Memory B cell (primary cell): ENCODE measurements at places on chromosomes 1 and 21.

- DNase-seq = no peak
- H3K36me3 ChIP-seq = no peaks in the 10 kb centered on the region
- H3K4me3 ChIP-seq = no peak overlapping the region
- peaks cover 7% of the 10 kb centered on the region for H3K27me3 ChIP-seq
Measured at GRCh38 chr1:63920154-63921117, 146.6 kb downstream of the ROR1 start.

GRCh38 chr1:179127163-179127895, 45.5 kb downstream of the TOR3A start:
- H3K4me3 ChIP-seq = no peak overlapping the region
- peaks cover 9% of the 10 kb centered on the region for H3K36me3 ChIP-seq
- no peak for DNase-seq

DNA sequence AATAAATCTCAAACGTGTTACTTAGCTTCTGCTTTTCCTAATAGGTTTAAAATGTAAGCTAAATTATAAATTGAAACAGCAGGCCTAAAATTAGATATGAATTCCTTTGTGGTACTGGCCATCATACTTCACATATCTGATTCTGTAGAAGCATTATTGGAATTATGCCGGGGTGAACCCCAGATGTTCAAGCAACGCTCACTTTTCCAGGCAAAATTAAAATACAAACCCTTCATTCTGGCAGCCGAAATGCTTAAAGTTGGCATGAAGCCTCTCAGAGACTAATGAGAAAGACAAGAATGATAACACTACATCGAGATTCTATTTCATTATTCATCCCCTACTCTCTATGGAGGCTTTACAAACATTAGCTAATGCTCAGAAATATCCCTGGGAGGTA, 1352.7 kb upstream of the ADGRL2 start:
- no peak overlapping the region for H3K27ac ChIP-seq
- H3K36me3 ChIP-seq = no peaks in the 10 kb centered on the region
- H3K4me1 ChIP-seq = no peaks in the 10 kb centered on the region
- DNase-seq = no peak
- H3K27me3 ChIP-seq = no peaks in the 10 kb centered on the region

DNA sequence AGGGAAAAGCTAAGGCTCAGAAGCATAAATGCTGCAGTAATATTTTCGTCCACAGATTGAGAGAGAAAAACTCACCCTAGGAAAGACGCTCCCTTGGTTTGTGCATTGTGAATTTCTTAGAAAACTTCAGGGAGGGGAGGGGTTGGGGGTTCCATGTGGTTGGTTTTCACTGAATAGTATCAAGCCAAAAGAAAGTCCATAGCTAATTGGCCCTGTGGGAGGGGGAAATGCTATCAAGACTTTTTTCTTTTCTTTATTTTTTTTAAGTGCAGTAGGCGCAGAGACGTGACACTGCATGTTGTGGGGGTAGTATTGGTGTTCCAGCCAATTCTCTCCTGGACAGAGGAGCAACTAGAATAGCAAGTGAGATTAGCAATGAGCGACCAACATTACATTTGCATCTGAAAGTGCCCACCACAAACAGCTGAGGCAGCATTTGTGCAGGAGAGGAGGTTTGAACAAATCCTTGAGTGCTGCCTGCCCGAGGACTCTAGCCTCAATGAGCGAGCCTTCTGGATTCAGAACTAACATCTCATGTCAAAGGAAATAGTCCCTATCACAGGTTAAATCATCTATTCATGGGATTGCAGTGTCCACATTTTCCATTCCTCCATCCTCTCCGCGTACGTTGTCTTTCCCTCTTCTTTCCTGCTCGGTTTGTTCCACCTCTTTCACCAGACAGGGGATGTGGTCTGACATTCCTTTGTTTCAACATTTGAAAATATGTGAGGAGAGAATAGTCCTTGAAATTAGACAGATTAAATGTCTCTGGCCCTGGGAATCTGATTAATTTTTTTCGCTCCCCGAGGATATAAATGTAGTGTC, 118.0 kb upstream of the MARK1 start:
- DNase-seq = no peak
- no peaks in the 10 kb centered on the region for H3K36me3 ChIP-seq
- H3K27me3 ChIP-seq = peaks cover 4% of the 10 kb centered on the region
- no peaks in the 10 kb centered on the region for H3K4me1 ChIP-seq
- H3K4me3 ChIP-seq = no peak overlapping the region
- no peak overlapping the region for H3K27ac ChIP-seq

GRCh38 chr1:116667078-116667574, 407 bp downstream of the IGSF3 start:
- no peaks in the 10 kb centered on the region for H3K36me3 ChIP-seq
- H3K27me3 ChIP-seq = peaks cover 21% of the 10 kb centered on the region
- H3K4me1 ChIP-seq = peaks cover 4% of the 10 kb centered on the region
- no peak for DNase-seq
- peak overlapping the region; percentile 65 for H3K4me3 ChIP-seq

DNA sequence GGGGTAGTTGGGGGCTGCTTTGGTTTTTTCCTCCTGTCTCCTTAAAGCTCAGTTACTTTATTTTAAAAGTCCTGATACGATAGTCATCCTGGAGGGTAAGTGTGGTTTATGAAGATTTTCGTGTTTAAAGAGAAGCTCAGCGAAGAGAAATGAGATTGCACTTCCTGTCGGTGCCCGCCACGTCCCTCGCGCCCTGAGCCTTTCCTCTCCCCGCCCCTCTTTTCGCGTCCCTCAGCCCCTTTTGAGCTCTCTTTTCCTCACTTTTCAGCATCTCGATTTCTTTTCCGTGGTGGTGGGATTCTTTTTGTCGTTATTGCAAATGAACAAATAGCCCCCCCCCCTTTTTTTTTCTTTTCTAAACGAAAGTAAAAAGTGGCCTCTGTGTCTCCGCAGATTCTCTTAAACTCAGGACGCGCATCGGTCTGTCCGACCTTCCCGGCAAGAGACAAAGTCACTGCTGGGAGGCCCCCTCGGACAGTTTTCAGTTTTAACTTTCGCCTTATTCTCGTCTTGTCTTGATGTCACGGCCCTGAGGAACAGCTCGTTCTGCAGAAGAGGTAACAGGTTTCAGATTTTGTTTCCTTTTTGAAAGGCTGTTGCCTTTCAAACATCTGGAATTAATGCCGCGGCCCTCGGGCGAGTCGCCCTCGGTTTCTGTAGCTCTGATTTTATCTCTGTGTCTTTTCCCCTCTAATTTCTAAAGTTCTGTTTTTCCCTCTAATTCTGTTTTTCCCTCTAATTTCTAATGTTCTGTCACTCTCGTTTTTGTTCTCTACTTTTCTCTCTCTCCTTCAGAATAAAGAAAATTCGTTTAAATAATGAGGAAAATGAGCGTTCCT, 1.0 kb upstream of the DMRTA2 start:
- H3K4me1 ChIP-seq = peaks cover 23% of the 10 kb centered on the region
- H3K4me3 ChIP-seq = peak overlapping the region; percentile 63
- H3K27me3 ChIP-seq = peaks cover 52% of the 10 kb centered on the region
- H3K36me3 ChIP-seq = peaks cover 8% of the 10 kb centered on the region
- DNase-seq = no peak

DNA sequence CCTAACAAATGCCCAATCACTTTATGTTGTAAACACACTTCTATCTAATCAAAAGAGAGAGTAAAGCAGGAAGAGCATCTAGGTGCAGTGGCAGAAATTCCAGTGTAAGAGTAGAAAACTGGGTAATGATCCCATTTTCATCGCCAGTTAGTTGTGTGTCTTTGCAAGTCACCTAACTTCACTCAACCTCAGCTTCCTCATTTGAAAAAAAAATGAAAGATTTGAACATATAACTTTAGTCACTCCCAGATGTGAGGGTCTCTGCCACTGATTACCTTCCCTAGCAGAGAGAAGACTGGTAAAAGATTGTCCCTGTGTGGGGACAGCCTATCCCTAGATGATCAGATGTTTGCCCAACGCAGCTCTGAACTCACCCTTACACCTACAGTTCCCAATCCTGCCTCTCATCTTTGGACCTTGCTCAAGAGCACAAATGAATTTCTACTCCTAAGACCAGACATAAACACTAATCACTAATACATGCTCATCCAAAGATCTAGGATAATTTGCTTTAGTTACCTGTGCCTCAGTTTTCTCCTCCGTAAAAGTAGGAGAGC, 25.2 kb upstream of the DUSP23 start:
- H3K36me3 ChIP-seq = no peaks in the 10 kb centered on the region
- H3K4me1 ChIP-seq = no peaks in the 10 kb centered on the region
- DNase-seq = no peak
- no peak overlapping the region for H3K27ac ChIP-seq
- H3K4me3 ChIP-seq = no peak overlapping the region

GRCh38 chr1:30345491-30346130, 377.8 kb downstream of the MATN1 start:
- peaks cover 3% of the 10 kb centered on the region for H3K36me3 ChIP-seq
- no peaks in the 10 kb centered on the region for H3K4me1 ChIP-seq
- no peak overlapping the region for H3K27ac ChIP-seq
- DNase-seq = no peak

DNA sequence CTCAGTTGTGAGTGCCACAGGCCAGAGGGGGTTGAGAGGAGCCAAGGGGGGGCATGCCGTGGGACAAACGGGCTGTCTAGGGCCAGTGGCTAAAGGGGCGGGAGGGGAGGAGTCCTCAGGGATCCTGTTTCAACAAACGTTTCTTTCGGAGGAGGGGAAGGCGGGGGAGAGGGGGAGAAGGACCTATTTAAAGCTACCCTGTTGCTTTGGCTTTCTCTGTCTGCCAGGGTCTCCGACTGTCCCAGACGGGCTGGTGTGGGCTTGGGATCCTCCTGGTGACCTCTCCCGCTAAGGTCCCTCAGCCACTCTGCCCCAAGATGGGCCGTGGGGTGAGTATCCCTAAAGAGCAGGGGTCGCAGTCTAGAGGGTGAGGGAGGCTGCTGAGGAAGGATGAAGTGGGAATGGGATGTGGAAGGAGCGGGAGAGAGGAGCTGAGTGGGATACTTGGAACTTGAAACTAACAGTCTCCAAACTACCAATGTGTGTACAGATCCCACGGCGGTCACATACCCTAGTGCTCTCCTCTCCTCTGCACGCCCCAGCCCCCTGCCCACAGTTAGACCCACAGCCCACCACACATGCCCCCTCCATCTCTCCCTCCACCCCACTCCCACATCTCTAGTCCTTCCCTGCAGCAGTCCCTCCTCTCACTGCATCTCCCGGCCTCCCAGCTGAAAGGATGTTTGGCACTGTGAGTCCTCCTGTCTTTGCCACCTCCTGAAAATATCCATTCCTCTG, at the start of gene ATP1A2:
Gene ATP1A2 (plus strand): TSS at position 215 of the 738 bp plus-strand sequence. CDS start 103 bp downstream, at position 318.
- no peak within 1 kb of the TSS for H3K27ac ChIP-seq
- H3K27me3 ChIP-seq = peaks cover 21% of the 10 kb centered on the region
- no peak within 1 kb of the TSS for H3K4me3 ChIP-seq

GRCh38 chr21:22209304-22209700, 1211.1 kb downstream of the NCAM2 start:
- H3K4me1 ChIP-seq = no peaks in the 10 kb centered on the region
- no peaks in the 10 kb centered on the region for H3K27me3 ChIP-seq
- no peak overlapping the region for H3K4me3 ChIP-seq
- no peak for DNase-seq
- H3K27ac ChIP-seq = no peak overlapping the region

DNA sequence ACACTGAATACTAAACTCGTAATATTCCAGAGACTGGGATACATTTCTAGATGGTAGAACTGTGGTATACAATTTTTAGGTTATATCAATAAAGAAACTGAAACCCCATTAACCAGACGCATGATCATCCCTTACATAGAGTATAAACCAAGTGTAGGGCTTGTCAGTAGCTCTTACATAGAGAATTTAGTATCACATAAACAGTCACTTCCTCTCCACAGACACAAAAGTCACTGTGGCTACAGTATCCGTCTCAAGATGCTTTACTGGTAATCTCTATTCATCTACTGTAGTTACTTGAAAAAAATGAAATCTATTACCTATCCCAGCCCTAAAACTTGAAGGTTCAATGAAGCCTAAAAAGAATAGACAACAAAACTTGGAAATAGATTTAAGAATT, 252.3 kb upstream of the TMPRSS15 start:
- DNase-seq = no peak
- no peaks in the 10 kb centered on the region for H3K36me3 ChIP-seq
- H3K27me3 ChIP-seq = no peaks in the 10 kb centered on the region
- H3K4me1 ChIP-seq = no peaks in the 10 kb centered on the region
